Stimulated activated CD4-positive, alpha-beta T cell treated with anti-CD3 and anti-CD28 coated beads, Interleukin-15, amount 100 ng/mL, for 1 hour (primary cell): ENCODE measurements at places on chromosomes 16 and 17.

DNA sequence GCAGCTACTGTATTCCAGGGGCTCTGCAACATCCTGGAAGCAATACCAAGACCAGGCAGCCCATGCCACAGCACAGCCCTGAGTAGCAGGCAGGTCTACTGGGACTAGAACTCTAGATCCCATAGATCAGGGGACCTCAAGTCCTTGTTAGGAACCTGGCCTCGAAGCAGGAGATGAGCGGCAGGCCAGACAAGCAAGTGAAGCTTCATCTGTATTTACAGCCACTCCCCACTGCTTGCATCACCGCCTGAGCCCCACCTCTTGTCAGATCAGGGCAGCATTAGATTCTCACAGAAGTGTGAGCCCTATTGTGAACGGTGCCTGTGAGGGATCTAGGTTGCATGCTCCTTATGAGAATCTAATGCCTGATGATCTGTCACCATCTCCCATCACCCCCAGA lies 295.7 kb upstream of the TNRC6C start:
- no peak for DNase-seq

DNA sequence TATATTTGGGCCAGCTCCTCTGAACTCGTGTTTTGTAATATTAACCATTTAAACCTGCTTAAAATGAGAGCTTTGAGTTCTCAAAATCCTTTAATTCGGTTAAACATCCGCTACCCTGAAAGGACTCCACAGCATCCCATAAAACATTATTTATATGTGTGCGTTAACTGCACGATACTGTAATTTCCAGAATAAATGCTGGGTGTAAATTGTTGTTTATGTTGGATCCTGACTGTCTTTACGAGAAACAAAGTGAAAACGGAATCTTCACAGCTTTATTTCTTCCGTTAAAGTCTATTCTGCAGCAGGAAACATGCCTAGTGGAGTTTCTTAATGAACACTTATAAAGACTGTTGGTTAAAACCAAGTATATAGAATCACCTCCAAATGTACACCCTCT lies 143.4 kb downstream of the SNX11 start:
- no peak for DNase-seq

DNA sequence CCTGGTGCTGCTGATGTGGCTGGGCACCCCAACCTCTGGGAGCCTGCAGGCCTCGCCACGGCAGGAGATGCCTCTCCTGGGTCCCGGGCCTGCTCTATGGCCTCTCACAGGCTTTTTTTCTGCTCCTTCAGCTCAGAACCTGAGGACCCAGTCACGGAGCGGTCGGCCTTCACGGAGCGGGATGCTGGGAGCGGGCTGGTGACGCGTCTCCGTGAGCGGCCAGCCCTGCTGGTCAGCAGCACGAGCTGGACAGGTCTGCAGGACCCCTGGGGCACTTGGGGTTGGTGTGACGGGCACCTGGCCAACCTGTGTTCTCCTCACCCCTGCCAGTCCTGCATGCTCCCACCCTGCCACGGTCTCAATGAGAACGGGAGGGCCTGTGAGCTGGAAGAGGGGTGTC lies 7.0 kb downstream of the ALG1 start:
- no peak for DNase-seq

DNA sequence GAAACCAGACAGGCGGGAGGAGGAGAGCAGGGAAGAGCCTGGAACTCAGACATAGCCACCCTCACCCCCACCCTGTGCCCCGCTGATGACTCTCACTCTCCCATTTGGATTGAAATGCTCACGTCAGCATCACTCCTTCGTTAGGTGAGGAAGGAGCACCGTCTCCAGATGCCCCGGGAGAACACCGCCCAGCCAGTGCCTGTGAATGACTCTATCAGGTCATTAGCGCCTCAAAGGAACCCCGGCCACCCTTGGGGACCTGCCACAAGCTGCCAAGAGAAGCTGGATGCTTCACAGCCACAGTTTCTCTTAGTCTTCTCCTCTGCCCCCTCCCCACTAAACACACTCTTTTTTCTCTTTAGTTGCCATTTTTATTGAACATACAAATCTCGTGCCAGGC lies 66.0 kb downstream of the CACNG3 start:
- DNase-seq, result no peak

- no peak for DNase-seq
These were observed 56.4 kb downstream of the CHD9 start for GRCh38 chr16:53111078-53111791.

- DNase-seq, result no peak
These were observed 13.8 kb downstream of the ENGASE start for GRCh38 chr17:79088247-79088996.

DNA sequence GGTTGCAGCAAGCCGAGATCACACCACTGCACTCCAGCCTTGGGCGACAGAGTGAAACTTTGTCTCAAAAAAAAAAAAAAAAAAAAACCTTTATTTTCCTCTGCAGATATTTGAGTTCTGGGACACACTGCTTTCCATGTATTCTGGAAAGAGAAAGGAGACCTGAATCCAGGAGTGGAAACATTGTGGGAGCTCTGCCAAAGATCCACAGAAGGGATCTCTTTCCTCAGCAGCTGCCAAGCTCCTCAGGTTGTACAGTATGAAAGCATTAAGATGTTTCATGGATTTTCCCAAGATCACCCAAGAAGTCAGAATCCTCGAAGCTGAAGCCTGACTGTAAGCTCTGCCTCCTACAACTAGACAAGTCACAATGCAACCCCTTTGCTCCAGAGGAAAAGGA lies 13.5 kb downstream of the NPRL3 start:
- DNase-seq, result no peak

GRCh38 chr17:66449418-66449977 lies 147.1 kb downstream of the PRKCA start:
- DNase-seq, result no peak
